ENCODE measurements at places on chromosomes 5 and 9. TPM values are rescaled to one million over a fixed set of nuclear protein-coding genes. Genes with fewer than 3 reads are reported as not detected.

C1QTNF3 gene
- total RNA-seq: 3.2 TPM

BSPRY gene
- 9.0 TPM for total RNA-seq

TLR4 gene
- 2.7 TPM for total RNA-seq

SPATA31D4 gene
- total RNA-seq: not detected

OR1L1 gene
- total RNA-seq: not detected

PHF24 gene
- total RNA-seq: 0.88 TPM

CARD9 gene
- total RNA-seq: 2.6 TPM

SYNPO gene
- 24.5 TPM for total RNA-seq

PCDHB8 gene
- total RNA-seq: 3.9 TPM

OLFM1 gene
- total RNA-seq: 9.7 TPM

RASGEF1C gene
- 0.36 TPM for total RNA-seq

NUTM2F gene
- total RNA-seq: not detected

CEMIP2 gene
- 58.1 TPM for total RNA-seq

RLN2 gene
- 1.5 TPM for total RNA-seq

OTP gene
- 0.31 TPM for total RNA-seq

ELAVL2 gene
- total RNA-seq: 11.6 TPM

FIBCD1 gene
- total RNA-seq: 0.53 TPM

TMOD1 gene
- 10.5 TPM for total RNA-seq

PCDHB7 gene
- total RNA-seq: 0.29 TPM

KLHL3 gene
- 7.5 TPM for total RNA-seq

ANKRD31 gene
- 0.45 TPM for total RNA-seq

EGR1 gene
- total RNA-seq: 283 TPM

PCDHGA8 gene
- 1.3 TPM for total RNA-seq

CERCAM gene
- total RNA-seq: 47.3 TPM

MPDZ gene
- total RNA-seq: 20.3 TPM

SLCO6A1 gene
- total RNA-seq: 0.43 TPM

ZNF483 gene
- 11.7 TPM for total RNA-seq

SCGB3A2 gene
- total RNA-seq: 1.4 TPM

LECT2 gene
- total RNA-seq: not detected

LRRC19 gene
- 0.29 TPM for total RNA-seq

QSOX2 gene
- total RNA-seq: 23.6 TPM

GMCL2 gene
- not detected for total RNA-seq

EIF4E1B gene
- total RNA-seq: not detected

IGIP gene
- 2.6 TPM for total RNA-seq

CREB3 gene
- 36.4 TPM for total RNA-seq

CEL gene
- 4.9 TPM for total RNA-seq

TAS2R1 gene
- total RNA-seq: not detected

JAKMIP2 gene
- total RNA-seq: 13.8 TPM

C9 gene
- not detected for total RNA-seq

SEMA5A gene
- total RNA-seq: 92.9 TPM

MYORG gene
- total RNA-seq: 24.5 TPM

GPR151 gene
- not detected for total RNA-seq

FOXD4L5 gene
- not detected for total RNA-seq

PRLR gene
- total RNA-seq: 6.7 TPM

ECSCR gene
- total RNA-seq: not detected

GRXCR2 gene
- total RNA-seq: not detected

CARD6 gene
- total RNA-seq: 1.4 TPM

MRPL22 gene
- total RNA-seq: 41.1 TPM

PCDHA1 gene
- not detected for total RNA-seq

SPATA31A3 gene
- not detected for total RNA-seq

DDX4 gene
- not detected for total RNA-seq

HTR4 gene
- 0.29 TPM for total RNA-seq

PRRX2 gene
- 0.50 TPM for total RNA-seq

SLC36A1 gene
- 18.2 TPM for total RNA-seq

ARL14EPL gene
- not detected for total RNA-seq

Data from type B pancreatic cell (in vitro differentiated cells).